Tibial artery (tissue), 4 donors: ENCODE measurements at places on chromosomes 6 and 20.
A peak's percentile ranks its signal among the peaks of the same experiment; 100 is the strongest.

DNA sequence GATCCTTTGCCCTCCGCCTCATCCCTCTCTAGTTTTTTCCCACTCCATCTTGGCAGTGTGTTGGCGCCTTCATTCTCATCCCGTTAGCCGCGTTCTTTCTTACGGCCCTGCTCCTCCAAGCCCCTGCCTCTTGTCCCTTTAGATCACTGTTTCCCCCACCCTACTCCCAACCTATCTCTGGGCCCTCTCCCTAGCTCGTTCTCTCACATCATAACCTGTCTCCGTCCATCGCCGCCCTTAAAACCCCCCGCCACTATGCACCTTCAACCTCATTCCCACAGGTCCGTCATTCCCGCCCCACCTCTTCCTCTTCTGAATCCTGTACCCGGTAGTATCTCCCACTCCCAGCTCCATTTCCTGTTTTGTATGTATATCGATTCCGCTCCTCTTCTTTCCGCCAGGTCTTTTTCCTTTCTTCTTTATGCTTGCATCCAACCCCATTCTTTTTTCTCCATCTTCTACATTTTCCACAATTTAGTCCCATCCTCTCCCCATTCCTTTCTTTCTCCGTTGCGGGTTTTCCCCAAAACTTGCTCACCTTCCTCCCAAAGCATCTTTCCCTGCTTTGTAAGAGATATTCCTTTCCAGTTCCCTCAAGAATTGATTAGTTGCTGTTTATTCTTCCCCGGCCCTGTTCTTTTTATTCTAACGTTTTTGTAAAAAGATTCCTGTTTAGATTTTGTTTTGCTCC lies 671 bp downstream of the EFHC1 start:
- DNase-seq, result no peak
- no peaks in the 10 kb centered on the region for H3K27me3 ChIP-seq
- H3K4me1 ChIP-seq, result peaks cover 13% of the 10 kb centered on the region
- H3K4me3 ChIP-seq, result peak overlapping the region; percentile 84

DNA sequence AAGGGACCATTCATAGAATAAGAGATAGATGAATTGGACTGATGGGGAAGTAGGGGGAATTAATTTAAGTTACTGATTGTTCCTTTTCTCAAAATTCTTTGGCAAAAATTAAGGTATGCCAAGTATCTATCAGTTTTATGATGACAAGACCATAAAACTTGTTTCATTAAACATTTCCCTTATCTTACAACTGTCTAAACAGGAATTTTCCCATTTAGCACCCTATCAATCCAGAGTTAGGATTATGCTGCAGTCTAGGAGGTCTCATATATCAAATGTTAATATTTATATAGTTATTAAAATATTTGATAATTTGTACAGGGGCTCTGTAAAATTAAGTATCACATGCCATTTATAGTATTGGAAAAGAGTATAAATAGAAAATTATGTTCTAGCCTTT lies 51.5 kb upstream of the ARID1B start:
- DNase-seq, result no peak
- no peaks in the 10 kb centered on the region for H3K27me3 ChIP-seq
- H3K27ac ChIP-seq, result no peak overlapping the region
- H3K36me3 ChIP-seq, result no peaks in the 10 kb centered on the region

- H3K36me3 ChIP-seq, result no peaks in the 10 kb centered on the region
- H3K4me1 ChIP-seq, result no peaks in the 10 kb centered on the region
- peaks cover 28% of the 10 kb centered on the region for H3K27me3 ChIP-seq
- H3K27ac ChIP-seq, result no peak overlapping the region
- H3K4me3 ChIP-seq, result no peak overlapping the region
Observed at GRCh38 chr6:14063756-14064155, 53.8 kb upstream of the CD83 start.

DNA sequence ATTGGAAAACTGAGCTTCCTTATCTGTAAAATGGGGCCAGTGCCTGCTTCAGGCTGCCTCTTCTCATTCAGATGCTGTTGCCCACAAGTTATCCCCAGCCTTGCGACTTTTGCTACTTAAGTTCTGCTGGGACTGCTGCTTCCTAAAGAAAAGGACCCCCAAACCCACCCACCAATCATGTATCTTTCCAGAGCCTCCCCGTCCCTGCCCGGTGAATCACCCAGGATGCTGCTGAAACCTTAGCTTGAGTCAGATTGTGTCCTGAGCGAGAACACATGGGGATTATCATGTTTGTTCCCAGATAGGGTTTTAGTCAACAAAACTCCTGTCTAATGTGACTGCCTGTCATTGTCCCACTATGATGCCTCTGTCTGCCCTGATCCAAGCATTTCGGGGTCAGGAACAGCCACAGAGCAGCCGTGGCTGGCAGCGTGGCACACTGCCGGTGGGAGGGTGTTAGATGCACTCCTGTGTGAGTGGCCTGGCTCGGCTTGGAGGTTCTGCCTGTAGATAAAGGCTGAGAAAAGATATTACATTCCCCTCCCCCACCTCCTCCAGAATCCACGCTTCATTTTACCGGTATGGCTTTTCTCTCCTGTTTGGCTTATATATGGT lies 79.9 kb downstream of the TOX2 start:
- no peak overlapping the region for H3K27ac ChIP-seq
- no peaks in the 10 kb centered on the region for H3K36me3 ChIP-seq
- DNase-seq, result no peak
- no peaks in the 10 kb centered on the region for H3K4me1 ChIP-seq
- no peaks in the 10 kb centered on the region for H3K27me3 ChIP-seq

GRCh38 chr6:24332317-24332716 lies 25.5 kb downstream of the DCDC2 start:
- DNase-seq, result no peak
- H3K4me3 ChIP-seq, result no peak overlapping the region
- no peaks in the 10 kb centered on the region for H3K4me1 ChIP-seq
- H3K27ac ChIP-seq, result no peak overlapping the region
